Stimulated activated CD8-positive, alpha-beta memory T cell treated with anti-CD3 and anti-CD28 coated beads, Interleukin-4, amount 100 ng/mL, for 1 hour (primary cell): ENCODE measurements at places on chromosomes 5 and 9.

DNA sequence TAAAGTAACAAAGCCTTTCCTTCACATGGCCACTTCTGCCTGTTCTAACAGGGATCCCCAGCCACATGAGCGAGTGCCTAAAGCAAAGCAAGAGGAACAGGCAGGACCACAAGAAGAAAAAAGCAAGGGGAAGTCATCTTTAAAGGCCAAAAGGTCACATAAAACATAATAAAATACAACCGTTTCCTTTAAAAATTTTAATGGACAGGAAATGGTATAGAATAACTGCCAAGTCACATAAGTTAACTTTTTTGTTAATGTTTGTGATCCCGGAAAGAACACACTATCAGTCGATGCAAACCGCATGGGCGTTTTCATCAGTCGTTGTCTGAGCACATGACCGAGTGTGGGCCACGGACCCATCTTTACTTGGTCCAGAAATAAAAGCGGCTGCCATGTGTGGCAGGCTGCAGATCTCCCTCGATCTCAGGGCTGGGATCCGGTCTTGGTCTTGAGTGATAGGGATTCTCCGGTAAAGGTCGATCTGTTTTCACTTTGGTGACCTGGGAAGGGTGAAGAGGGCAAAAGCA lies 15.6 kb downstream of the NDUFA8 start:
- DNase-seq = no peak

GRCh38 chr5:114312658-114313057 lies 49.2 kb upstream of the KCNN2 start:
- no peak for DNase-seq

GRCh38 chr5:103336941-103337340 lies 78.4 kb downstream of the MACIR start:
- DNase-seq = no peak

- DNase-seq = no peak
These were observed 125.1 kb downstream of the SUSD1 start for GRCh38 chr9:112049811-112050516.

- DNase-seq = no peak
These were observed 12.5 kb upstream of the SGCD start for GRCh38 chr5:156314416-156314815.

- no peak for DNase-seq
These were observed 32.6 kb downstream of the MAPK9 start for GRCh38 chr5:180259260-180259611.

DNA sequence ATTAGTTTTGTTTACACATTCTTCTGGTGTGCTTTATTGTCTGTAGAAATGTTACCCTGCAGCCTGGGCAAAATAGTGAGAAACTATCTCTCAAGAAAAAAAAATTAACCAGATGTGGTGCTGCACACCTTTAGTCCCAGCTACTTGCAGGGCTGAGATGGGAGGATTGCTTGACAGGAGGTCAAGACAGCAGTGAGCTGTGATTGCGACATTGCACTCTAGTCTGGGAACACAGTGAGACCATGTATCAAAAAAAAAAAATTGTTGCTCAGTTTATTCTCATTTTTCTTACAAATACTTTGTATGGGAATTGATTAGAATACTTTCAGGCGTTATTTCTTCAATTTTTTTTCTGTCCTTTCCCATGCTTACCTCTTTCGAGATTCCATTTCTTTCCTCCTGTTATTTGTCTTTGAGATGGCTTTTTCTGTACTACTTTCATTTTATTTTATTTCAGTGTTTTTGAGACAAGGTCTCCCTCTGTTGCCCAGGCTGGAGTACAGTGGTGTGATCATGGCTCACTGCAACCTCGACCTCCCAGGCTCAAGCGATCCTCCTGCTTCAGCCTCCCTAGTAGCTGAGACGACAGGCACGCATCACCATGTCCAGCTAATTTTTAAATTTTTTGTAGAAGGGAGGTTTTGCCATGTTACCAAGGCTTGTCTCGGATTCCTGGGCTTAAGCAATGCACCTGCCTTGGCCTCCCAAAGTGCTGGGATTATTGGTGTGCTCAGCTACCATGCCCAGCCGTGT lies 24.9 kb downstream of the TENT2 start:
- no peak for DNase-seq

DNA sequence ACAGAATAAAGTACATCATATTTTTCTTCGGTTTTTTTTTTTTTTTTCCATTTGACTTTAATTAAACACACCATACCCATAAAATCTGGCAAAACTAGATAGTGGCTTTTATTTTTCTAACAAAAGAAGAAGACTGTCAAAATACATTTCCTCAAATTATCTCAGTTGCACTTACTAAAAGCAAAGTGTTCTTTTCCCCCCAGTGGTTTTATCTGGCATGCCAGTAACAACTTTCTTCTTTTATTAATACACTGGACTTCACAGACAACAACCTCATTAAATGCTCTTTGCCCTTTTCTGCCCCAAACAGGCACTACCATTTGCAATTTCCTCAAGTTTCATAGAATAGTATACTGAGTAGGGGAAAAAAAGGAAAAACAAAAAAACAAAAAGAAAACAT lies 1792.3 kb downstream of the EFNA5 start:
- DNase-seq = no peak

DNA sequence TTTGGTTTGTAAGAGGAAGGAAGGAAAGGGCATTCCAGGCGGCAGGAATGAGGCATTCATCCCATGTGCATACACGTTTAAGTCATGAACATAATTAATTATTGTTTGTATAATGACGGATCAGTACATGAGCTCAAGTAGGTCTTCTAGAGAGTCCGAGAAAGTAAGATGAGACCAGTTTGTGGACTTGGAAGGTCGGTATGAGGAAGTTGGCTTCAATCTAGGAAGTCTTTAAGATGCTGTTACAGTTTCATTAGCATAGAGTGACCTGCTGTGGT lies 2.1 kb downstream of the GTF3C4 start:
- DNase-seq = no peak

DNA sequence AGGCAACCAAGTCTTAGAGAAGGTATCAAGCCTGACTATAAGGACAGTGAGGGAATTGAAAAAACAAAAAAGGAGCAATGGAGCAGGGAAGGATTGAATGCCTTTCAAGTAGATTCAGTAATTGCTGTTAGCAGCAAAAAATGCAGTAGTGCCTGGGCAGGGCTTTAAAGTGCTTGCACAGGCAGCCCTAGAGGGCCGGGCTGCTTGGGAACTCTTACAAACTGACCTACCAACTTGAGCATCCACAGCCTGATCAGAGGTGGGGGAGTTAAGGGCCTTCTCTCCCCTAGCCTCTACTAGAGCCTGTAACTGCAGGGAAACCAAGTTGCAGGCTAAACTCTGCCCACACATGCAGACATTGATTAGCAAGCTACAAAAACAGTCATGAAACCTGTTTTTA lies 19.4 kb downstream of the FXN start:
- DNase-seq = no peak

DNA sequence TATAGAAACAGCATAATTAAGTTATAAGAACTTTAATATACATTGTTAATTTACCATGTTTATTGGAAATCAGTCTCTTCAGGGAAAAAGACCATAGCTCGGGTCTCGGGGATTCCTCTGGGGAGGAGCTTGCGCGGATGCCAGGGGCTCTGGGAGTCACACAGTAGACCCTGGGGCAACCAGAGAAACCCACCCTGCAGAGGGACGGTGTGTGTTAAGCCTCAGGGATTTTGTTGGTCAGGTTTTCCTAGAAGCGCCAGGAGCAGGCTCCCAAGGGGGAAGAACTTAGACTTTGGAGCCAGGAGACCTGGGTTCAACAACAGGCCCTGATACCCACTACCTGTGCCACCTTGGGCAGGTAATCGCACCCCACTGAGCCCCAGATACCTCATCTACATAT lies 297.9 kb downstream of the MED10 start:
- no peak for DNase-seq

DNA sequence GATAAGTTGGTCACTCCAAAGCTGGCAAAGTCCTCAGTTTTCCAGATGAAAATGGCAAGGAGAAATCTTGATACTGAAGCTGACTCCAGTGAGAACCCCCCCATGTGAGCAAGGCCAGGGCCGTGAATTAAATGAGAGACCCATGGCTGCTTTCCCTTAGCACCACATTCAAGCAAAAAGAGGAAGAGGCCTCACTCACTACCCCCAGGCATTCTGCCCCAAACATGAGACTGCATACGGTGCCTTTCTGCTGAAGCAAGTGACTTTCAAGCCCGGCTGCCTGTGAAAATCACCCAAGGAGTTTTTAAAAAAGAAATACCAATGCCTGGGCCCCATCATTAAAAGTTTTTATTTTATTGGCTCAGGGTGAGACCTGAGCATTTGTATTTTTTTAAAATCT lies 66.9 kb downstream of the TMEM252 start:
- no peak for DNase-seq

DNA sequence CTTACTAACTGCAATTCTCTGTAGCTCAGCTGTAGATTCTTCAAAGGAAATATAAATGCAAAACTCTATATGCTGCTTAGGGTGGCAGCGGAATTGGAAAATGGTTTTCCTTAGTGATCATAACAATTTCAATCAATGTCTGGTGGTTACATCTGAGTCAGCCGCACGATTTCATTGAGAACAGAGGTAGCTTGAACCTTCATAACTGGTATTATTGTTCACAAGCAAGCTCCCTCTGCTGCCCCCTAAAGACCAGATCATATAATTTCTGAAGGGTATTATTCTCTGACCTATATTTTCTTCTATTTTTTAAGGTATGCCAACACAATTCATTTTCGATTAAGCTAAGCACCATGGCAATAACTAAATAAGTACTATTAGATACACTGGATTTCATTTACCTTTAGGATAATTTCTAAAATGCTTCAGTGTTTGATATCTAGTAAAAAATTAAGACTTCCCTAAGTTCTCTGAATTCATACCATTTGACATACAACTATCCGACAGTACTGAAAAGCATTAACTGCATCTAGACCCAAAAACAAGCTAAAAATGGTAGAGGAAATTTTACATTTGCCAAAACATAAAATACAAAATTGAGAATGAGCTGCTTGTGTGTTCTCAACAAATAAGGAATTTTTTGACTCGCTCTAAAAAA lies 181.1 kb upstream of the SPEF2 start:
- DNase-seq = no peak

DNA sequence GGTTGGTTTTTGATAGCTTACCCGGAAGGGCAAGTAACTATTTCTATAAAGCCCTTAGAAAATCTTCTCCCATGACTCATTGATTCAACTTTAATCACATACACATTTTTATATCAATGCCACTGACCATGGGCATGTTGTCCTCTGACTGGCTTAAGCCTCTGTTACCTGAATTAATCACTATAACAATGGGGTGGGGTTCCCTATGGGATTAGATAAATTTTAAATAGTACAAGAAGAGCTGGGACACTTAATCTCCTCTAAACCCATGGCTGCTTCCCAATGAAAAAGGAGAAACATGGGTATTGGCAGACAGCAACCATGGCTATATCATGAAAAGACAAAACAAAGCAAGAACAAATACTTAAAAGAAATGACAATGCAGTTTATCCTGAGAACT lies 636.2 kb downstream of the BRINP1 start:
- no peak for DNase-seq

DNA sequence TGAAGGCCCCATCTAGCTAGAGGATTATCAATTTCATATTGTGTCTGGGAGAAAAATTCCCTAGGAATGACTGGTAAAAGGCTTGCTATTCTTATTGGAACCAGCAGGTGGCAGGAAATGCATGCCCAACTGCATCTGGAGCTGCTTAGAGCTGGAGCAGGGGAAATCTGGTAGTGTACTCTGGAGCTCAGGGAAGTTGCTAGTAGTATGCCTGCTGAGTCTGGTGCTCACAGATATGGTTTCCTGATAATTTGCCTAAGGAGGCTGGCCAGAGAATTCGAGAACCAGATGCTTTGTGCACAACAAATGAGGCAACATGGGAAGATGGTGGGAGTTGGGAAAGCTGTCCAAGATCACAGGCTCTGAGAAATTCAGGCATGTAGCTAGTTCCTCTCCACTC lies 53.7 kb downstream of the G3BP1 start:
- DNase-seq = no peak

DNA sequence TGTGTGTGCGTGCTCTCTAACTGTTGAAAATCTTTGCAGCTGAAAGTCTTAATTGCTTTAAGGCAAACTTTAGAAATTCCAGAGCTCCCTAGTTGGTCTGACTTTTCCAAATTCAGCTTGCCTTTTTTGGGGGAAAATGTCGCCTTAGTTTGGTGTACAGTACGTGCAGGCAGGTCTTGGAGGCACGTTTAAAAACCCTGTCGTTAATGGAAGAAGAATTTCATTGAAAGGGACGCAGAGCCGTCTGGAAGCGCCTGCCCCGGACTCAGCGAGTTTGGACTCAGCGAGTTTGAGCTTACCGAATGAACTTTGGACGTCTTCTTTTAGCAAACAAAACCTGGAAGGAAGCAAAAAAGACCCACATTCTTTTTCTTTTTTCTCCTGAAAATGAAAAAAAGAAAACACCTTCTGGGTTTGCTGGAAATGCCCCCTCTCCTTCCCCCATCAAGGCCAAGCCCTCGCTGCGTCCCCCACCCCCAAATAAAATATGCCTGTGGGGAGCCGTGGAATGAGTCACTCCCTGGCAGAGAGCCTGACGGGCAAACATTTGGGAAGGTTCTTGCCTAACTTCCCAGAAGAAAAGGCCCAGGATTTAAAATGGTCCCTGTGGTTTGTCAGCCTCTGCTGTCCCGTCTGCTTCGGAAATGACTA lies 1.5 kb downstream of the NEK6 start:
- no peak for DNase-seq

DNA sequence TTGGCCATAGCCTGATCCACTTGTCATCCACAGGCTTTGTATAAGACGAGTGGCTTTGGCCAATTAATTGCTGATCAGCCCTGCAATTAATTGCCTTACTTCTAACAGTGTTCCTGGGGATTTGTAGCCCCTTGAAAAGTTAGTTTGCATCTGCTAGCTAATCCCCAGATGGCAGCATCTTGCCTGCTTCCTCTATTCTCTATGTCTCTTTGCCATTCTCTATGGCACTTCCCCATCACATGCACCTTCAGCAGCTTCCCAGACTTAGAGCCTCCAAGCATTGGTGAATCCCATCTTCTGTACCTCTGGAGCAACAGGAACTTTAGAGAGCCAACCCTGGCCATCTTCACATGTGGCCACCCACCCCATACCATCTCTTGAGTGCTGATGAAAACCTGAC lies 197.0 kb upstream of the DMAC1 start:
- DNase-seq = no peak

DNA sequence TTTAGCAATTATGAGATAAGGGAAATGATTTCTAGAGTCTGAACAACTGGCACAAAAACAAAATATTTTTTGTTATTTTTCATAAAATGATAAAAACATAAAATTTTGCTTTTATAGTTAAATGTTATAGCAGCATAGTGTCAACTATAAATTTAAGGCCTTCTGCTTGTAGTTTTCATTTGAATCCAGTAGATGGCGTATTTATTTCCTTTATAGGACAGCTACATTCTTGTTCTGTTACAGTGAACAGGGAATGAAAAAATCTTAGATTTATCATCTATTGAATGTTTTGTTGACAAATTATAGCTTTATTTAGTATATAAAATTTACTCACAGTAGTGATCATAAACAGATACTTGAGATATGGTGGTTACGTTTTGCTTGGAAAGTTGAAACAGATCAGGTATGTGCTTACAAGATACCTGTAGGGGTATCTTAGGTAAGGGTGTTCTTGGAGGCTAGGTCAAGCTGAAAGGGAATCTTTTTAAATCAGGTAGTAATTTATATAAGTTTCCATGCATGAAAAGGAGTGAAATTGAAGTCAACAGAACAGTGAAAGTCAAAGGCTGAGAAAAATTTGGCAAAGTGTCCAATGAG lies 239.3 kb upstream of the GRIN3A start:
- DNase-seq = no peak

- DNase-seq = no peak
These were observed 378.4 kb upstream of the IRX4 start for GRCh38 chr5:2261004-2261703.

- no peak for DNase-seq
These were observed 355.4 kb upstream of the PRR16 start for GRCh38 chr5:120108586-120109248.

- no peak for DNase-seq
These were observed 84.0 kb upstream of the SMIM32 start for GRCh38 chr5:136276946-136277345.
